ENCODE measurements at places on chromosomes 5 and 9.

DNA sequence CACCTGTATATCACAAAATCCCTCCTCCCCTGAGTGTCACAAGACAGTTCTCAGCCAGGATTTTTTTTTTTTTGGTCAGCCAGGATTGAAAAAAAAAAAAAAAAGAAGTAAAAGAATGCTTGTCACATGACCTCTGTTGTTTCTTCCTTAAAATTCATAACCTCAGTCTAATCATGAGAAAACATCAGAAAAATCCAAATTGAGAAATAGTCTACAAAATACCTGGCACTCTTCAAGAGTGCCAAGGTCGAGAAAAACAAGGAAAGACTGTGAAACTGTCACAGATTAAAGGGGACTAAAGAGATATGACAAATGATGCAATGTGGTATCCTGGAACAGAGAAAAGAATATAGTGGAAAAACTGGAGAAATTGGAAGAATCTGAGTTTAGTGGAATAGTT is 58.5 kb upstream of the SUB1 start:
- no peak for DNase-seq

DNA sequence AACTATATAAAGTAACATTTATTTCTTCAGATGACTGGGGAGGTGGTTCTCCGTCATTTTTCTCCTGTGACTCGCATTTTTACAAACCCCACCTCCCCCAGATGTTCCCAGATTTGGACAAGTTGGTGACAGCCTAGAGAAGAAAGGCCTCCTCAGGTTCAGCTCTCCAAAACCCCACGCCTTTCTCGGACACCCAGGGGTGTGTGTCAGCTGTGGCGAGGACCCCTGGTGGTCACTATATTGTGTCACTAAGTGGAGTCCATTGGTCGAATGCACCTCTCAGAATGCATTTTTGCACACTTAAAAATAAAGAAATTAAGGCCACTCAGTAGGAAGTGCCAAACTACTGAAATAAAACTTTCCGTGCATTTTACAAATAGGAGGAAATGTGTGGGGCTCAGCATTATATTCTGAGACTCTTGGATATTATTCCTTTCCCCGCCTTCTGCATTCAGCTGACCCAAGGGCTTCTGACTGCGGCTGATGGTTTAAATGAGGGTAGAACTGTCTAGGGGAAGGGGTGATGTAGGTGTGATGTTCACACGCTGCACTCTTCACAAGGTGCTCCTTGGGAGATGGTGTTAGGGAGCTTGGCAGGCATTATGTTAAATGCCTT is 47.6 kb downstream of the ACO1 start:
- no peak for DNase-seq

- no peak for DNase-seq
Observed at GRCh38 chr9:132447346-132447745, 37.3 kb downstream of the CFAP77 start.

GRCh38 chr5:127330116-127330515 is 39.5 kb downstream of the MEGF10 start:
- DNase-seq = no peak

DNA sequence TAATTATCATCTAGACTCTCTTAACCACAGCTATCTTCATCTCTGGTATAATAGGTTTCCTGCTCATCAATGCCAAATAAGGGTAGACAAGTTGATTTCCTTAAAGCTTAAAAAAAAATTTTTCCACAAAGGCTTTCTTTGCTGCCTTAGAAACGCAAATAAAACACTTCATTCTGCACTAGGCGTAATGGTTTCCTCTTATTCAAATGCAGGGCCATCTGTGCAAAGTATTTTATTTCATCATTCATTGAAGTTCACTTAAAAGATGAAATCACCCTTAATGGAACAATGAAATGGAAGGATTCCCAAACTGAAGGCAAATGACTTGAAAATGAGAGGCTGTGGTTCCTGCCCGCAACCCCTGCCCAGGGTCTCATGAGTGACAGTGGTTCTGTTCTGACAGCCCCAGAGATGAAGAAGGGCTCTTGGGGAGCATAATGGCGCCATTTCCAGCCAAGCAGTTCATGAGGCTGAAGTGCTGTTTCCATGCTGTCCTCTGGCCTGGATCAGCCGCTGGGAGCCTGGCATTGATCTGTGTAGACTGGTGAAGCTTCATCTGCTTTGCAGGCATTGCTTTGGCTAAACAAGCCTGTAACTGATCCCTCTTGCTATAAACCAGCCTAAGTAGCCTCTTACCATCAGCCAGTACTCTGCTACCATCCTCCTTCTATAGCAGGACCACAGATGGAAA is 276.9 kb upstream of the WWC1 start:
- no peak for DNase-seq

- no peak for DNase-seq
Observed at GRCh38 chr5:150481972-150482406, 25.9 kb upstream of the NDST1 start.

DNA sequence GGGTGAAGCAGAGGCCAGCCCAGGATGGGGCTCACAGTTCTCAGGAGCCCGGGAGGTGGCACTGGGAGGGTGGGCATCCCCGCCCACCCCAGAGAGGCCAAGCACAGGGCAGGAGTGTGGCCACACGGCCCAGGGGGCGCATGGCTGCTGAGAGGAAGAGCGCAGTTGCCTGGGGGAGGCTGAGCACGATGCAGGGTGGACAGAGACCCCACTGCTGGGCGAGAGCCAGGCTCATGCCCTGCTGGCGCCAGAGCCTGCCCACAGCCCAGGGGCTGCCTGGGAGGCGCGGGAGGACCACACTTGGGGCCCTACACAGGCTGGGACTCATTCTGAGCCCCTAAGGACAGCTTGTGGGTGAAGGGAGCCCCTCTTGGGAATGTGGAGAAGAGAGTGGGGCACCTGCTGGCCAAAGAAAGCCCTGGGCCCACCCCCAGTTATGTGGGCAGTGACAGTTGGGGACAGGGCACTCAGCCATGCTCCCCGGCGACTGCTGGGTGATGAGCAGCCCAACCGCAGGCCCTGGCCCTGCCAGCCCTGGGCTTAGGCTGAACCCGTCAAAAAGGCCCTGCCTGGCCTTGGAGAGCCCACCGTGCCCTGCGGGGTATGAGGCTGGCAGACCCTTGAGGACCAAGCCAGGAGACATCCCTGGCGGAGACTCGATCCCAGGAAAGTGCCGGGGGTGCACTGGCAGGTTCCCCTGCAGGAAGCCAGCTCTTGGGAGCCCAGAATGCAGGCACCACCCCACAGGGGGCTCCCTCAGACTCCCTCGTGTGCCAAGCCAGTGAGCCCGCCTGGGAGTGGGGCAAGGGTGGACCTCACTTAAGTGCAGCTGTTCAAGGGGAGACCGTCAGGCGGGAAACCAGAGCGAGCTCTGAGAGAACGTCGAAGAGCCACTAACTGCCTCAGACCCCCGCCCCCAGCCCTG is 21.6 kb upstream of the CAMSAP1 start:
- DNase-seq = no peak

- no peak for DNase-seq
Observed at GRCh38 chr9:8736805-8737204, 937.2 kb upstream of the DMAC1 start.

GRCh38 chr9:91724609-91725505 is 225.2 kb downstream of the ROR2 start:
- no peak for DNase-seq

All from activated naive CD4-positive, alpha-beta T cell (primary cell).